ENCODE measurements at places on chromosomes 1 and 21.

GRCh38 chr1:186286615-186287315, 88.3 kb downstream of the TPR start:
- DNase-seq, result no peak

GRCh38 chr1:8276932-8277331, 41.0 kb upstream of the SLC45A1 start:
- no peak for DNase-seq

- DNase-seq, result no peak
Observed at GRCh38 chr21:35376406-35377135, 327.5 kb upstream of the RUNX1 start.

DNA sequence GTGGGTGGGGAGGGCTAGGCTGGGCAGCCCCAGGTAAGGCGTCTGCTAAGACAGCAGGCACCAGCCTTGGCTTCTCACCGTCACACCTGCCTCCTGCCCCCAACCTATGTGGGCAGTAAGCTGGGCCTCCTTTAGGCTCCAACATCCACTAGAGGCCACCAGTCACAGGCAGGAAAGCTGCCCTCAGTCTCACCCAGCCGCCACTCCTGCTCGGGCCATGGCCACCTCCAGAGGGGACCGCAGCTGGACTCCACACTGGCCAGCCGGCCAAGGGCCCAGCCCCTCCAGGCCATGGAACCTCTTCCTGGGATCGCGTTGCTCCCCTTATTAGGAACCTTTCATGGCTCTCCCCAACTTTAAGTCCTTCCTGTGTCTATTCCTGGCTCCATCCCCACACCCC, 74.5 kb downstream of the MRPL37 start:
- DNase-seq, result no peak

GRCh38 chr1:226428791-226429461, 21.0 kb upstream of the PARP1 start:
- no peak for DNase-seq

DNA sequence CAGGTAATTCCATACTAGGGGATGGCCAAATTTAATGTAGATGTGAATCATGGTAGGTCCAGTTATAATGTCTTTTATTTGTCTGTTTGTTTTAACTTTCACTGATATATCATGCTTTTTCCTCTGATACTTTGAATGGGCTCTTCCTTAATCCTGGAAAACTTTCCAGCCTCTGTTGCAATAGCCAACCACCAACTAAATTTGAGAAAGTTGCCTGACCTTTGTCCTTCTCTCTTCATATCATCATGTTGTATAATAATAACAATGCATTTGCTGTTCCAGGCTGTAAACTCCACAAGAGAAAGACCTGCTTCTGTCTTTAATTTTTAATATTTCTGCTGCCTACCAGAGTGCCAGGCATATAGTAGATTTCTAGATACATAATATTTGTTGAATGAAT, 146.1 kb downstream of the HMCN1 start:
- no peak for DNase-seq

GRCh38 chr1:180116964-180117763, 37.5 kb upstream of the QSOX1 start:
- no peak for DNase-seq
